Stimulated activated CD4-positive, alpha-beta T cell treated with anti-CD3 and anti-CD28 coated beads, Interleukin-15, amount 100 ng/mL, for 1 hour (primary cell): ENCODE measurements at places on chromosomes 7 and 10.

- DNase-seq, result no peak
Measured at GRCh38 chr10:50469778-50470193, 154.0 kb downstream of the SGMS1 start.

- peak; percentile 30 for DNase-seq
Measured at GRCh38 chr7:351256-351655, 61.3 kb downstream of the FOXL3 start.

GRCh38 chr10:63889803-63890202 lies 368.6 kb downstream of the REEP3 start:
- DNase-seq, result no peak

DNA sequence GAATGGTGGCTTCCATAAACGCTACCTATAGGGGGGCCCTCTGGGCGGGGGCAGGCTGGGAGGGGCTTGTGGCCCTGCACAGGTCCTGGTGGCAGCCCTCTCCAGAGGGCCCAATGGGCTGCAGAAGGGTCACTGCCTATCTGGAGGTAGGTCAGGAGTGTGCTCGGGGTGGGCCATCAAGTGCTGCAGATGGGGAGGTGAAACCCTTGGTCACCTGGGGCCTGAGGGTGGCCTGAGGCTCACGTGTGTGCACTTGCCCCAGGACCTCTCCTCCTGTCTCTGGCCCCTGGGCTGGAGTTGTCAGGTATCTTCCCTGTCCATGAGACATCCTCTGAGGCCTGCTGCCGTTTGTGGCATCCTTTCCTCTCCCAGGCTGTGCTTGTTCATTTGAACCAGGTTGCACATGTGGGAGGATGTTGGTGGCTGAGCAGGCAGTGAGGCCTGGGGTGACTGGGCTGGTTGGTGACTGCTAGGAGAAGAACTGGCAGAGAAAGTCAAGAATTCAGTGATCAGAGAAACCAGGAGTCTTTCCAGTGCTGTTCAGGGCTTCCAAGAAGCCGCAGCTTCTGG lies 21.1 kb upstream of the SH2D4B start:
- DNase-seq, result no peak

- DNase-seq, result peak; percentile 42
Measured at GRCh38 chr7:156612930-156613329, 27.6 kb upstream of the RNF32 start.

- no peak for DNase-seq
Measured at GRCh38 chr10:64859911-64860310, 1338.7 kb downstream of the REEP3 start.

DNA sequence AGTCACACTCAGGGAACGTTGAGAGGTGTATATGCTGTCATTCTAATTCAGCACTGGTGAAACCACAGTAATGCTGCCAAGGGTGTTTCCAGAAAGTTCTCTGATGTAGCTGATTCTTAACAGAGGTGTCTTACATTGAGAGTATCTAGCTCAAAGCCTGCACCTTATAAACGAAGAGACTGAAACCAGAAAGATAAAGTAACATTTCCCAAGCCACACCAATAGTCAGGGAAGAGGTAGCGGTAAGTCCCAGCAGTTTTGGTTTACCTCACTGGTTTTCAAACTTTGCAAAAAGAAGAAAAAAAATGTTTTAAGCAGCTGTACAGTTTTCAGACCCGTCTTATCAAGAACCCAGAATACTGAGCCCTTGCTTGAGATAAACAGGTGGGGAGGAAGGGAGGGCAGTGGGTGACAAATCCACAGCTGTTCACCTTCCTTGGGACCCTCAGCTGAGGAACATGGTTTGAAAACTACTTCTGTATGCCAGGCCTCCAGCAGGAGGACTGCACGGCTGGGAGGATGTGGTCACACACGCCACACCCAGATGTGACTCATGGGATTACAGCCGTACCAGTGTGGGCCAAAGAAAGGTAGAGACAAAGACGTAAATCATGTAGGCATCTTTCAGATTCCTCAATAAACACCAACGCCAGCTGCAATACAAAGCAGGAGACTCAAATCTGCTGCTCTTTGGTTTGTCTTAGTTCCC lies 63.9 kb upstream of the GSDME start:
- peak; percentile 62 for DNase-seq

- DNase-seq, result no peak
Measured at GRCh38 chr7:86158111-86158510, 485.6 kb upstream of the GRM3 start.

GRCh38 chr10:111367531-111367930 lies 290.7 kb downstream of the ADRA2A start:
- DNase-seq, result no peak

DNA sequence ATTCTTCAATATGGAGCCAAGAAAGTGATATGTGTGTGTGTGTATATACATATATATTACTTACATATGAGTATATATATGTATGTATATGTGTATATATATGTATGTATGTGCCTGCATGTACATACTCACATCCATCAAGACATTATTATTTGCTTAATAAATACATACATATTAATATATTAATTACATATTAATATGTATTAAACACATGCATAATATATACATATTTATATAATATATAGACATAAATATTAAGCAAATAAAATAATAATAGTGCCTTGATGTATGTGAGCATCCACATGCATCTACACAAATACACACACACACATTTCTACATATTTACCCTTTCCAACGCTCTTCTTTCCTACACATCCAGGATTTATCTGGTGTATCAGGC lies 88.7 kb upstream of the KCNMA1 start:
- no peak for DNase-seq

- DNase-seq, result no peak
Measured at GRCh38 chr10:31739146-31739545, 189.5 kb downstream of the ARHGAP12 start.
